ENCODE measurements at places on chromosomes 16 and 17. TPM values are rescaled to one million over a fixed set of nuclear protein-coding genes. Genes with fewer than 3 reads are reported as not detected.
A peak's percentile ranks its signal among the peaks of the same experiment; 100 is the strongest.

KRTAP9-4 gene
- not detected for total RNA-seq

DNA sequence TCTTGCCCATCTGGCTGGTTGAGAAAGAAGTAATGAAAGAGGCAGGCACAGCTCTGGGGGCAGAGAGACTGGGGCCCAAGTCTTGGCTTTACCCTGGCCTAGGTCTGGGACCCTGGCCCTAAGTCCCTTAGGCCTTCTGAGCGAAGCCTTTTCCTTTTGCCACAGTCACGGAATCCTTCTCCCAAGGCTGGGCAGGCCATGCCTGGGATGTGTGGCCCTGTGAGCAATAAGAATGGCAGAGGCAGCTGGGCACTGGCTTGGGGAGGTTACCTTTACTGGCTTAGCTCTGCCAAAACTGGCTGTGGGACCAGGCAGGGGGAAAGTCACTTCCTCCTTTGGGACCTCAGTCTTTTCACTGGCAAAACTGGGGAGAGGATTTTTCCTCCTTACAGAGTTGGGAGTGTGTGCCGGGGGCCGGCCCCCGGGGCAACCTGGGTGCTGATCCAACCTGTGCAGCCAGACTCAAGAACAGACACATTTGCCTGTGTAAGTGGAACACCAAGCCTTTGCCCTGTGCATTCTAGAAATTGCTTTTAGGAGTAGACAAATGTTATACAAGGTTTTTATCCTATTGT is 12.9 kb downstream of the FOXF1 start:
- no peaks in the 10 kb centered on the region for H3K27me3 ChIP-seq
- no peak overlapping the region for H3K27ac ChIP-seq
- DNase-seq = no peak
- H3K4me3 ChIP-seq = no peak overlapping the region

- DNase-seq = peak; percentile 57
- H3K4me1 ChIP-seq = no peaks in the 10 kb centered on the region
- H3K27me3 ChIP-seq = no peaks in the 10 kb centered on the region
- no peaks in the 10 kb centered on the region for H3K36me3 ChIP-seq
- H3K27ac ChIP-seq = peak overlapping the region; percentile 43
Measured at GRCh38 chr17:81482673-81483072, 29.9 kb downstream of the ACTG1 start.

DNA sequence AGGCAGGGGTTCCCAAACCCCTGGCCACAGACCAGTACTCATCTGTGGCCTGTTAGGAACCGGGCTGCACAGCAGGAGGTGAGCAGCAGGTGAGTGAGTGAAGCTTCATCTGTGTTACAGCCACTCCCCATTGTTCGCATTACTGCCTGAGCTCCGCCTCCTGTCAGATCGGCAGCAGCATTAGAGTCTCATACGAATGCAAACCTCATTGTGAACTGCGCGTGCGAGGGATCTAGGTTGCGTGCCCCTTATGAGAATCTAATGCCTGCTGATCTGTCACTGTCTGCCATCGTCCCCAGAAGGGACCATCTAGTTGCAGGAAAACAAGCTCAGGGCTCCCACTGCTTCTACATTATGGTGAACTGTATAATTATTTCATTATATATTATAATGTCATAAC is 25.1 kb upstream of the RMI2 start:
- H3K36me3 ChIP-seq = no peaks in the 10 kb centered on the region
- no peaks in the 10 kb centered on the region for H3K27me3 ChIP-seq
- DNase-seq = no peak

GRCh38 chr17:4573669-4574068 is 10.7 kb upstream of the SMTNL2 start:
- H3K27me3 ChIP-seq = no peaks in the 10 kb centered on the region
- H3K27ac ChIP-seq = no peak overlapping the region
- no peaks in the 10 kb centered on the region for H3K4me1 ChIP-seq
- no peaks in the 10 kb centered on the region for H3K36me3 ChIP-seq
- no peak overlapping the region for H3K4me3 ChIP-seq

AIPL1 gene
- not detected for total RNA-seq

DNA sequence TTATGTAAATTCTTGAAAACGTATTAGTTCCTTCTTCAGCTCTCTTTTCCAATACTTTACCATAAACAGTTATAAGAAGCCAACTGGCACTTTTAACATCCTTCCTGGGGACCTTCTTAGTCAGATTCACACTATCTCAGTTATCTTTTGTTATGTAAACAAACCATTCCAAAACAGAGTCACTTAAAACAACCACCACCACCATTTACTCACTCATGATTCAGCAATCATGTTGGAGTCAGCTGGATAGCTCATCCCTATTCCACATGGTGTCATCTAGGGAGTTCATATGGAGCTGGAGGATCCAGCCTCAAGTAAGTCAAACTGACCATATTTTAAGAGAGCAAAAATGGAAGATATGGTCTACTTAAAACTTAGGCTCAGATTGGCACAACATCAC is 240.3 kb upstream of the IRX3 start:
- DNase-seq = no peak
- H3K36me3 ChIP-seq = no peaks in the 10 kb centered on the region
- no peaks in the 10 kb centered on the region for H3K4me1 ChIP-seq
- no peaks in the 10 kb centered on the region for H3K27me3 ChIP-seq
- H3K4me3 ChIP-seq = no peak overlapping the region
- H3K27ac ChIP-seq = no peak overlapping the region

SLC47A1 gene
- 0.97 TPM for total RNA-seq

USP43 gene
- 2.6 TPM for total RNA-seq

COG7 gene
- total RNA-seq = 7.4 TPM

SCIMP gene
- 0.24 TPM for total RNA-seq

DNA sequence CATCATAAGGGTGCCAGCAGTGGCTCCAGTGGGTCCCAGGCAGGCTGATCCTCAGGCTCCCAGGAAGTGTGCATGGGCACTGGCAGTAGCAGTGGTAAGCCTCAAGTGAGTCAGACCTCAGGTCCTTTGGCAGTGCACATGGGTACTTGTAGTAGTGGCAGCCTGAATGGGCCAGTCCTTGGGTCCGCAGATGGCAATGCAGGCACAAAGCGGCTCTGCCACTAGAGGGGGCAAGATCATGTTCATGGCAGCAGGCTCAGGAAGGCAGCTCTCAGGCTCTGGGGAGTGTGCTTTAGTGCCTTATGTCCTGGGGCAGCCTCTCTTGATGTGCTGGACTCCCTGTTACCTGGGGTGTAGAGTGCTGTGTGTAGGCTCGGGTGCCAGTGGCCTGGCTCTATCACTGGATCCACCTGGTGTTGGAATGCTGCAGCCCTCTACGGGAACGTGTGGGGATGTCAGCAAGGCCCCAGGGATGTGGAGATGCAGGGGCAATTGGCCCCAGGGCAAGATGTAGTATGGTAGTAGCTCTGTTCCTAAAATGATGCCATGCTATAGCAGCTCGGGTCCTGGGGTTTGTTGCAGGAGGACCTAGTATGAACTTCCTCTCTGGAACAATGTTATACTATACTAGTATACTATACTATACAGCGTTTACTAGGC is 11.0 kb downstream of the ACSM3 start:
- H3K4me1 ChIP-seq = no peaks in the 10 kb centered on the region
- H3K27ac ChIP-seq = no peak overlapping the region
- H3K27me3 ChIP-seq = no peaks in the 10 kb centered on the region

MEFV gene
- 0.22 TPM for total RNA-seq
